ENCODE measurements at places on chromosomes 16 and 17.
A peak's percentile ranks its signal among the peaks of the same experiment; 100 is the strongest.

DNA sequence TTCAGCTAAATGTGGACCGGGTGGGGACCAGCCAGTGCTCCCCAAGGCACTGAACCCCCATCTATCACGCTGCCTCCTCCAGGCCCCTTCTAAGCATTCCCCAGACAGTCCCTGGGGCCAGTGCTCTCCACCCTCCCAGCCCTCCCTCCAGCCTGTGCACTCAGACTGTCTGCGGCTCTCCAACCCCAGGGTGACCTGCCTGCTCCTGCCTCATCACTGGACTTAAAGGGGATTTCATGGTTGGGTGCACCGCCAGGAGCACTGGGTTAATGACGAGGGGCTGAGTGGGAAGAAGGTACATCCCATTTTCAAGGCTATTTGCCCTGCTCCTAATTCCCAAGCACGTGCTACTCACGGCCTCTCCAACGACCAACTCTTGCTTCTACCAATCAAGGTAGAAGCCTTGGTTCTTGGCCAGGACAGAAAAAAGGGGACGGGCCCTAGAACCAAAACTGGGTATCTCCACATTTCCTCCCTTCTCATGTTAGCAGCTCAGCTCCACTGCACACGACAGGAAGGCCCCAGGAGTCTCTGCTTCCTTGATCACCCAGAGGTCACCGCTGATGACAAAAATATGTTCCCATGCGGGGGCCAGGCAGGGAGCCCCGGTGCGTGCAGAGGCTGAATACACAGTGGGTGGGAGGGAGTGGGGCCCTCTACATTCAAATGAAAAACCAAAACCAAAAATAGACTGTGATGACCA lies 3.5 kb upstream of the ABR start:
- H3K36me3 ChIP-seq: peaks cover 4% of the 10 kb centered on the region
- peaks cover 4% of the 10 kb centered on the region for H3K4me1 ChIP-seq
- no peak overlapping the region for H3K27ac ChIP-seq
- H3K4me3 ChIP-seq: no peak overlapping the region

DNA sequence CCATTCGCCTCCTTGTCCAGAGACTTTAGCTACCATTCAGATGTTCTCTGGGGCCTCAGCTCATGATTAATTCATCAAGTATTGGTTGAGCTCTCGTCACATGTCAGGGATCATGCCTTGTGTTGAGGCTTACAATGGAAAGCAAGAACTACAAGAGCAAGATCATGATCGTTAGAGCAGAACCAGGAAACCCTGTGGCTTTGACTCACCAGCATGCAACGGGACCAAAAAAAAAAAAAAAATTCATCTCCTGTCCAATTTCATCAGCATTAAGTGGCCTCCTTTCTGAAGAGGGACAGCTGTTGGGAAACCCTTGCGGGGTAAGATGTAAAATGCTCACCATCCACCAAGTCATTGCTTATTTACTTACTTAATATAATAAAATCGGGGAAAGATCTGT lies 12.1 kb upstream of the USP10 start:
- H3K36me3 ChIP-seq: no peaks in the 10 kb centered on the region
- no peaks in the 10 kb centered on the region for H3K4me1 ChIP-seq
- H3K4me3 ChIP-seq: no peak overlapping the region

DNA sequence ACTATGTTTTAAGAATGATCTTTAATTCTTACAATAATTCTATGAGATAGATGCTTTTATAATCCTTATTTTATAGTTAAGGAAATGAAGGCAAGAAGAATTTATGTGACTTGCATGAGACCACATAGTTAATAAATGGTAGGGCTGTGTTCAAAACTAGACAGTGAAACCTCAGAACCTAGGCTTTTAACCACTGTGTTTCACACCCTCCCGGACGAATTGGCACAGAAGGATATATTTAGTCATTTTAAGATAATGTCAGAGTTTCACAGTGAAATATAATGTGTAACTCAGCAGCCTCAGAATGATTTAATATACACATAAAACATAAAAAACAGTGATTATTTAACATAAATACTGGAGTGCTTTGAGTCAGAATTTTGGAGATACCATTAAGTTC lies 57.0 kb downstream of the NSRP1 start:
- DNase-seq: no peak
- peaks cover 69% of the 10 kb centered on the region for H3K36me3 ChIP-seq
- no peaks in the 10 kb centered on the region for H3K27me3 ChIP-seq
- H3K4me3 ChIP-seq: no peak overlapping the region

- DNase-seq: no peak
- H3K27ac ChIP-seq: no peak overlapping the region
- peaks cover 5% of the 10 kb centered on the region for H3K4me1 ChIP-seq
Observed at GRCh38 chr16:68070249-68070730, 14.9 kb upstream of the NFATC3 start.

DNA sequence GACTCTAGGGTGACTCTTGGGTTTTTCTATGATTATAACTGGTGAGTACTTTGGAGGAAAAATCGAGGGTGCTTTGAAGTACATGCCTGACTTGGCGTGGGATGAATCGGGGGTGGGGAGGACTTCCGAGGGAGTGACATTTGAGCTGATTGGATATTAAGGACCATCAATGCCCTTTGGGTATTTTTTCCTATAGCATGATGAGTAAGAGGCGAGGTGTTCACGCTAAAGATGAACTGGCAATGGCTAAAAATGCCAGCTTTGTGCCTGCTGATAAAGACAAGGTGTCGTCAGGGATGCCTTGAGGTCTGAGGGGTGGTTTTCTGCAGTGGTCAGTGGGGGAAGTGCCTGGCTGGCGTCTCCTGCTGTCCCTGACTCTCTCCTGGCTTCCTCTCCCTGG lies 25.3 kb downstream of the USP43 start:
- H3K27me3 ChIP-seq: no peaks in the 10 kb centered on the region
- peak; percentile 22 for DNase-seq
- H3K36me3 ChIP-seq: no peaks in the 10 kb centered on the region

GRCh38 chr17:61683466-61683865 lies 92.4 kb upstream of the NACA2 start:
- H3K27me3 ChIP-seq: no peaks in the 10 kb centered on the region
- peaks cover 12% of the 10 kb centered on the region for H3K36me3 ChIP-seq
- H3K4me3 ChIP-seq: no peak overlapping the region
- no peak overlapping the region for H3K27ac ChIP-seq
- H3K4me1 ChIP-seq: no peaks in the 10 kb centered on the region

DNA sequence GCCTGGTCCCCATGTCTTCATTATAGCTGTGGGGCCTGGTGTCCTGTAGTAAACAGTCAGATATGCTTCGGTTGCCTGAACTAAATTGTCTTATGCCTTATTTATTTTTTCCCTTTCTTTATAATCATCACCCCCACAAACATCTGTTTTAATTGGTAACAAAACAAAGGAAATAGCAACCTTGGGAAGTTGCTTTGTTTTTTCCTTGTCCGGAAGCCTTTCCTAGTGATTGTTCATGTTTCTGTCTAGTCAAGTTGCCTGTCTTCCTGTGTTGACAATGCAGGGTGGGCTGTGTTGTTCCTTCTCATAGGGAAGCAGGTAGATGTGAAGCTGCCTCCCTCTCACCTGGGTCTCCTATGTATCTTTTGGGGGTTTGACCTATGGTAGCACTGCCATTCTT lies 16.7 kb downstream of the PGS1 start:
- no peak for DNase-seq
- no peak overlapping the region for H3K27ac ChIP-seq
- H3K4me1 ChIP-seq: peaks cover 7% of the 10 kb centered on the region
- H3K27me3 ChIP-seq: no peaks in the 10 kb centered on the region

DNA sequence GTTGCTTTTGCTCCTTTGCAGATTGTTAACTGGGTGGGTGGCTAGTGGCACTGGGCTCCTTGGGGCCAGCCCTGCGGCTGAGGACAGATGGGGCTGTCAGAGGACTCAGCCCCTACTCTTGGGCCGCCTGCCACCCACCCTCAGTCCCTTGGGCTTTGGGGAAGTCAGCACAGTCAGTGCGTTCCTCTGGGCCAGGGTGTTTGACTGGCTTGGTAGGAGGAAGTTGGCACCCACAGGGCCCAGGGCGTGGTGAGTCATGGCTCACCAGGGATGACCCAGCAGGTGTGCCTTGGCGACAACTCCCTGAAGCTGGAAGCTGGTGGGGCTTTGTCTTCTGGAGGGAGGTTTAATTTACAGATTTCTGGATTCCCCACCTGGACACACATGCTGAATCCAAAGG lies 32.4 kb downstream of the HAPSTR1 start:
- no peaks in the 10 kb centered on the region for H3K27me3 ChIP-seq
- DNase-seq: peak; percentile 67
- H3K36me3 ChIP-seq: peaks cover 57% of the 10 kb centered on the region
- peak overlapping the region; percentile 16 for H3K27ac ChIP-seq
- H3K4me3 ChIP-seq: no peak overlapping the region

- peak; percentile 70 for DNase-seq
- no peak overlapping the region for H3K4me3 ChIP-seq
- no peak overlapping the region for H3K27ac ChIP-seq
- H3K36me3 ChIP-seq: no peaks in the 10 kb centered on the region
Observed at GRCh38 chr16:72723781-72724180, 324.1 kb downstream of the ZFHX3 start.

DNA sequence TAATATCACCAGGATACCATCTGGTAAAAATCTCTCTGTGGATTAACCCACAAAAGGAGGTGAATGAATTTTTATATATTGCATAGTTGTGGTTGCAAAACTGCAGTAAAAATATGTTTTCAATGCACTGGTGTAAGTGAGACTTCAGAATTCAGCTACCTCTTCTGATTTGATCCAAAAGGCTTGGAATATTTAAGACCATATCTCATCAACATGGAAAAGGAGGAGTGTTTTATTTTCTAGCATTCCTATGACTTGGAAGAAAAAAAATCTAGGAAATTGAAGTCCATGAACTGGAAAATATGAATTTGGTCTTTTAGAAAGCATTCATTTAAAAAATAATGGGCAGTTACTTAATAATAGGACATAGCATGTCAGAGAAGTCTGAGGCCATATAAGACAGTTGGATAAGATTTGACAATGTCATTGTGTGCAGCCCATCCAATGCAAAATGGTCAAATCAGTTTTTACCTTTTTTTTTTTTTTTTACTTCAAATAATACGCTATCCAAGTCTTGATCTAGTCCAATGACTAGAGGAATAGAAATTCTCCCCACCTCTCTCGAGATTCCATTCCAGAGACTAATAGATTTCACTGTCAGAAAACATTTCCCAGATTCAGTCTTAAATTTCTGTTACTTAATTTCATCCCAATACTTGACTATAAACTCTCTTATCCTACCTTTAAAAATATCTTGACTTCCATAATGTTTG lies 364.9 kb upstream of the PMFBP1 start:
- no peak for DNase-seq
- no peak overlapping the region for H3K4me3 ChIP-seq
- H3K27me3 ChIP-seq: no peaks in the 10 kb centered on the region
- H3K4me1 ChIP-seq: peaks cover 11% of the 10 kb centered on the region
- peak overlapping the region; percentile 2 for H3K27ac ChIP-seq
- H3K36me3 ChIP-seq: no peaks in the 10 kb centered on the region

DNA sequence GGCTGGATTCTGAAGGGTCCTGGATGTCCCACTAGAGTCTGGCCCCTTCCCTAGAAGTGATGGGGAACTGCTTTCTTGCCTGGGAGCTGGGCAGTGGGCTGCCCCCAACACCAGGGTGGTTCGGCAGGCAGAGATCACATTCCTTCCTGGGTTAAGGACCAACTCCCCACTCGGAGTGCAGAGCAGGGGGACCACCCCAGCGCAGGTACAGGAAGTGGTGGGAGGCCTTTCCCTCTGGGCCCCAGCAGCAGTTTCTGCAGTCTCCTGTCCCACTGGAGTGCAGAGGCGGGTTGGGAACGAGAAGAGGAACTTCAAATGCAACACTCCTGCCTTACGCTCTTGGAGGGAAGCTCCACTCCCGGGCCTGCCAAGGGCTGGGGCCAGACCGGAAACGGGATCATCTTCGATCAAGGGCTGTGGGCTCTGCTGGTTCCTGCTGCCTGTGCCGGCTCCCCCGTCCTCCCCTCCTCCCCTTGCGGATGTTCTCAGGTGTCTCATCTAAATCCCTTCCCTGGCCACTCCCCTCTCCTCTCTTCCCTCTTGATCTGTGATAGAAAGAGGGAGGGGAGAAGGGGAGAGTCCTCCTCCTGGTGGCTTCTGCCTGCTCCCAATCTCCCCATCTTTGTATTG lies 9.0 kb upstream of the NGFR start:
- no peak overlapping the region for H3K27ac ChIP-seq
- no peak overlapping the region for H3K4me3 ChIP-seq
- no peak for DNase-seq

GRCh38 chr17:44976206-44976605 lies 8.1 kb upstream of the C1QL1 start:
- H3K27ac ChIP-seq: no peak overlapping the region
- H3K27me3 ChIP-seq: no peaks in the 10 kb centered on the region
- H3K4me1 ChIP-seq: peaks cover 22% of the 10 kb centered on the region
- DNase-seq: no peak
- H3K4me3 ChIP-seq: no peak overlapping the region
- H3K36me3 ChIP-seq: no peaks in the 10 kb centered on the region

DNA sequence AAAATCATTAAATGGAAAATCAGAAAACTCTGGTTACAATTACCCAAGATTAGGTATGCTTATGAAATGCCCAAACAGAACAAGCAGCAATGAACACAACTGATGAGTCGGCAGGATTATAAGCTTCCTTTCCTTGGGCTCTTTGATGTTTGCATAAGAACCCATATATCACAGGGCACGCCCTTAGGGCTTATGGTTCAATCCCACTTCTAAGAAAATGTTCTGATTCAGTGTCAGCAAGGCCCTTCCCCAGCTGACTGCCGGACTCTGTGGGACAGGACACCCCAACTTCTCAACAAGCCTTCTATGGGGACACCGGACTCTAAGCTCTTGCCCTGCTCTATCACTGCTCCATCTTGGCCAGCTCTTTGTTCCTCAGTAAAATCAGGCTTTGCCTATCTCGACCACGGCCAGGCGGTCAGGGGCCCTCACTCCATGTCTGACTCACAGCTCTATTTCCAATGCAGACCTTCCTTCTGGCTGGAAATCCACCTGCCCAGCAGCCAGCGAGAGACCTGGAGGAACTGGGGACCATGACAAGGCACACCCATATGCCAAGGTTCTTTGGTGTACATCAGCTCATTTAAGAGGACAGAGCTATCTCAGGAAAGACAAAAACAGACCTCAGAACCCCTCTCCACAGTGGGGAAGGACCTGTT lies 26.8 kb downstream of the LITAFD start:
- H3K4me1 ChIP-seq: no peaks in the 10 kb centered on the region
- peak; percentile 21 for DNase-seq
- H3K27me3 ChIP-seq: no peaks in the 10 kb centered on the region
- H3K27ac ChIP-seq: peak overlapping the region; percentile 61

GRCh38 chr17:29154516-29155226 lies 25.5 kb downstream of the MYO18A start:
- H3K27ac ChIP-seq: peak overlapping the region; percentile 88
- no peaks in the 10 kb centered on the region for H3K27me3 ChIP-seq
- peaks cover 80% of the 10 kb centered on the region for H3K4me1 ChIP-seq

DNA sequence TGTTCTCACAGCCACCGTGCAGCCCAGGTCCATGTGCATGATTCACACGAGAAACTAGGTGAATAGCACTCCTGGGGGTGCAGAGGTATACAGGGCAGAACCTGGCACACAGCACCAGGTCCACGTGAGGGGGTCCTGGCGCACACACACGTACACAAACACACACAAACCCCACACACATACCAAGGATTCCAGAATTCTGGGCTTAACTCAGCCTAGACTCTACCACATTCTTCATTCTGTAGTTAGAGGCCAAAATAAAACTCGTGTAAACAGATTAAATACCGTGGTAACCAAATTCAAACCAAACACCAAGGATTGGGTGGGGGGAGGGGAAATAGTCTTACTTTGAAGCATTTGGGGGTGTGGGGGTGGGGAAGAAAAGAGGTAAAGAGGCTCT lies 58.5 kb downstream of the XYLT1 start:
- peaks cover 6% of the 10 kb centered on the region for H3K36me3 ChIP-seq
- no peak for DNase-seq
- no peaks in the 10 kb centered on the region for H3K4me1 ChIP-seq
- H3K27me3 ChIP-seq: no peaks in the 10 kb centered on the region
- H3K27ac ChIP-seq: no peak overlapping the region
